ENCODE measurements at places on chromosomes 1 and 21. TPM values are rescaled to one million over a fixed set of nuclear protein-coding genes. Genes with fewer than 3 reads are reported as not detected.

FMO3 gene
- 1.8 TPM for total RNA-seq

MMP23B gene
- 2.2 TPM for total RNA-seq

GRCh38 chr1:1437904-1438376, 2.5 kb downstream of the VWA1 start:
- no peaks in the 10 kb centered on the region for H3K36me3 ChIP-seq
- DNase-seq = peak; percentile 89
- peak overlapping the region; percentile 96 for H3K27ac ChIP-seq
- H3K4me1 ChIP-seq = peaks cover 43% of the 10 kb centered on the region

DNA sequence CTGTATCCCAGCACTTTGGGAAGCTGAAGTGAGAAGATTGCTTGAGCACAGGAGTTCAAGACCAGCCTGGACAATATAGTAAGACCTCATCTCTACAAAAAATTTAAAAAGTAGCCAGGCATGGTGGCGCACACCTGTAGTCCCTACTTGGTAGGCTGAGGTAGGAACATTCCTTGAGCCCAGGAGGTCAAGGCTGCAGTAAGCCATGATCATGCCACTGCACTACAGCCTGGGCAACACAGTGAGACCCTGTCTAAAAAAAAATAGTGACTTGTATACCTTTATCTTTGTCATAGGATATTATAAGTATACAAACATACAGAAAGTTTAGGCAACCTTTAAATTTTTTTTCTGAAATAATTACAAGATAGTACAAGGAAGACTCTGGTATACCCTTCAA, 3.9 kb upstream of the FBXO28 start:
- no peak overlapping the region for H3K4me3 ChIP-seq
- DNase-seq = no peak
- no peak overlapping the region for H3K27ac ChIP-seq
- H3K36me3 ChIP-seq = no peaks in the 10 kb centered on the region

- peaks cover 26% of the 10 kb centered on the region for H3K4me1 ChIP-seq
- peak overlapping the region; percentile 96 for H3K4me3 ChIP-seq
- no peak for DNase-seq
- no peaks in the 10 kb centered on the region for H3K27me3 ChIP-seq
- no peaks in the 10 kb centered on the region for H3K36me3 ChIP-seq
These were observed 2.7 kb downstream of the PLXNA2 start for GRCh38 chr1:208241512-208241911.

DNA sequence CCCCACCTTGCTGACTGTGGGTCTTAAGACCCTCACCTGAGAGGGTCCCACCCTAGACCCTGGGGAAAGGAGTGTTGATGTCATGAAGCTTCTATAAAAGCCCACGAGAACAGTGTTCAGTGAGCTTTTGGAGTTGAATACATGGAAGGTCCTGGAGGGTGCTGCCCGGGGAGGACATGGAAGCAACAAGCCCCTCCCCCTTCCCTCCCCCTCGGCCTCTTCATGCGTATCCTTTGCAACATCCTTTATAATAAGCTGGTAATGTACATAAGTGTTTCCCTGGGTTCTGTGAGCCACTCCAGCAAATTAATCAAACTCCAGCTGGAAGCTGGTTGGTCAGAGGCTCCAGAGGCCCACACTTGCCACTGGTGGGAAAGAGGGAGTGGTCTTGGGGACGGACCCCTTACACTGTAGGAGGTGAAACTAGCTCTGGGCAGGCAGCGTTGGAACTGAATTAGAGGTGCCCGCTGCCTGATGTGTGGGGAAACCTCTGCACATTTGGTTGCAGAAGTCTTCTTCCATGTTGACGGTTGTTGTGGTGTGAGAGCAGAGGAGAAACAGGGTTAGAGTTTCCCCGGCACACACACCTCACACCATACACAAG, 14.7 kb upstream of the COL6A1 start:
- H3K36me3 ChIP-seq = no peaks in the 10 kb centered on the region
- no peak for DNase-seq
- H3K4me1 ChIP-seq = no peaks in the 10 kb centered on the region
- H3K4me3 ChIP-seq = no peak overlapping the region
- no peak overlapping the region for H3K27ac ChIP-seq
- no peaks in the 10 kb centered on the region for H3K27me3 ChIP-seq
